ENCODE measurements at places on chromosomes 6 and 20.

- DNase-seq = no peak
Measured at GRCh38 chr6:119077391-119077642, 1.1 kb downstream of the FAM184A start.

DNA sequence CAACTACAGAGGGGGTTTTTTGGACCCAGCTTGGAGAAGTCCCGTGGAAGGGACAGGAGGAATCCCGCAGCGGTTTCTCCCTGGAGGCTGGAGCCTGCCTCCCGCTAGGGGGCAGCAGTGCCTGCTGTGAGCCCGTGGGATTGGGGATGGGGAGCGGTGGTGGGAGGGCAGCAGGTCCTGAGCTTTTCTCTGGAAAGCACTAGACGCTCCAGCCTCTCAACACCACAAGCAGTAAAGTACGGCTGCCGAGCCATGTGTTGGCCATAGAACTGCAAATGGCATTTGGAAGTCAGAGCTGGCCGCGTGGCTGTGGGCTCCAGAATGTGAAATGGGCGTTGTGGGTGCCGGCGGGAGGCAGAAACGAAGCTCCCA lies 47.8 kb downstream of the GMPR start:
- DNase-seq = no peak

GRCh38 chr20:37201827-37202162 lies 22.4 kb upstream of the MROH8 start:
- no peak for DNase-seq

- DNase-seq = no peak
Measured at GRCh38 chr6:169801396-169802160, 50.2 kb downstream of the ERMARD start.

All from SW 1271 (cell line).